Cortex of kidney (tissue), 1 donor: ENCODE measurements at places on chromosomes 13 and 19.

DNA sequence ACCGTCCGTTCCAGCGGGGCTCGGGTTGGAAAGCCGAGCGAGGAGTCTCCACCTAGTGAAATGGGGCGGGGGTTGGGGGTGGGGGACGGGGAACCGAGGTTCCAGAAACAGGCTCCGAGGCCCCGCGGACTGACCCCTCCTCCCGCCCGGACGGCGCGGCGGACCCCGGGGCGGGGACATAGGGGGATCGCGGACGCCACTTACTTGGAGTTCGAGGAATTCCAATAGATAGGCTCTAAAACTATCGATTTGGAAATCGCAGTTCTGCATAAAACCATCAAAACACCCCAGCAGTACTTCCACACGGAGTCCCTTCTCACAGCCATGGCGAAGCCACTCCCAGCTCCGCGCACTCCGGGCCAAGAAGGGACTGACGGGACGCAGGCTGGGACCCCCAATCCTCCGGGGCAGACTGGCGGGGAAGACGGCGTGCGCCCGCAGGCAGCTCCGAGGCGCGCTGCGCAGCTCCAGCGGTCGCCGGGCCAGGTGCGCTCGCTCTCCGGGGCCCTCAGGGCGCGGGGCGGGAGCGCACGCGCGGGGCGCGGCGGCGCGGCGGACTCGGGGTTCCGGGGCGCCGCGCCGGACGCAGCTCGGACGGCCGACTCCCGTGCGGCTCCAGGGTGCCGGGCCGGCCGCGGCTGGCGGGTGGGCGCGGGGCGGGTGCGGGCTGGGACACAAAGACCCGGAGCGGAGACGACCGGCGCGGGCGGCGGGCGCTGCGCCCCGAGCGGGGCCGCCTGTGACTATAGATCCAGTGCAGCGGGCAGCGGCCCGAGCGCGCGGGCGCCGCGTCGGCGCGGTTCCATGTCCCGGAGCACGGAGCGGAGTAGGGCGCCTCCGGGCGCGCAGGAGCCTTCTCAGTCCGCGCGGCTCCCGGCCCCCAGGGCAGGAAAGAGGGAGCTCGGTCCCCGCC is 567 bp downstream of the EFNB2 start:
- no peak for DNase-seq

DNA sequence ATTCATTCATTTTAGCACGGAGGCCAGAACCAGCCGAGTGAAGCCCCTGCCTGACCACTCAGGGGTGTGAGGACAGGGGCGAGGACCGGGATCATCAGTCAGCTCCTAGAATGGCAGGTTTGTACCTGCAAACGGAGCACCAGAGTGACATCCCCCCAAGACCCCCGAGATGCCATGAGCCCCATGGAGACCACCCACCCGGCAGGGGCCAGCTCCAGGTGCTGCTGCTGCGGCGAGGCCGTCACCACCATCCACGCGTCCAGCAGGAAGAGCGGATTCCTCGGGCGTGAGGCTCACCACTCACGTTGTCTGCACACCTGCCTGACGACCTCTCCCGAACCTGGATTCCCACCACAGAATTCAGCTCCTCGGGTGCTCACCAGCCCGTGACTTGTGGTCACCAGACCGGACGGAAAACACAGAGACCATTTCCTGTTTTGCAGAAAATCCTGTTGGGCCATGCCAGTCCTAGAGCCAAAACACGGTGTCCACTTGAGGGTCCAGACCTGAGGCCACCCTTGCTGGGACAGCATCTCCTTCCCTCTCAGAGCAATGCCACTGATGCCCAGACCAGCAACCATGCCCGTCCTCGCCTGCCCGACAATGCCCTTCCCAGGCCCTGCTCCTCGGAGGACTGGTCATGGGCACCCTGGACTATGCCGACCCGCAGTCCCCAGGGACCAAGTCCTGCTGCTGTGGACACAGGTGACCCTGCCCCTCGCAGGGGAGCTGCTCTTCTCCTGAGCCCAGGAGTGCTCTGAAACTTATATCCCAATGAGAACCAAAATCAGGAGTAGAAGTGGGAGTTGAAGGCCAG is 74.2 kb downstream of the RASA3 start:
- no peak for DNase-seq

GRCh38 chr13:29562786-29563438 is 32.6 kb downstream of the SLC7A1 start:
- DNase-seq, result no peak

DNA sequence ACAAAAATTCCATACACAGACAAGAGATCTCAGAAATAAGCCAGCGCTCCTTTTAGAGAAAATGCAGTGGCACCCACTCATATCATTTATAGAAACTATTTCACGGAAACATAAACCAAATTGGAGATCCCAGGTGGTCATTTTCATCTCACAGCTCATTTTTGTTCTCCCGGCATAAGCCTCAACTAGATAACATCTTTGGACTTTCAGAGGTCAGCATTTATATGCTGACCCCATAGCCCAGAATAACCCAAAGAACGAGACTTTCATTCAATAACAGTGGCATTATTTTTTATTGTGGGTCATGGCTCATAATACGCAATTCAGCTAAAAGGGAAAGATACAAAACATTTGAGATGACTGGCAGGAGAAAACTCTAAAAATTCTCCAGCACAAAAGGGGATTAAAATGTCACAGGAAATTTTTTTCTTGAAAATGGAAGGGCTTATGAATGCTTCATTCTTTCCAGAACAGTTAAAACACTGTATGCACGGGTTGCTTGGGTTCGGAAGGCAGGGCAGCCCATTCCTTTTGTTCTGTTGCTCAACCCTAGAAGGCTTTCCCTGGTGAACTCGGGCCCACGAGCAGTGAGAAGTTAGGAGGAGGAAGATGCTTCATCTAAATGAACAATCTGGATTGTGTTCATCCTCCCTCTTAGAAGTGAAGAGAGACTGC is 24.0 kb downstream of the STARD13 start:
- DNase-seq, result no peak

GRCh38 chr13:106432636-106433035 is 102.8 kb downstream of the EFNB2 start:
- no peak for DNase-seq

- no peak for DNase-seq
These were observed 8.5 kb upstream of the LMTK3 start for GRCh38 chr19:48520134-48520533.

- no peak for DNase-seq
These were observed 22.2 kb upstream of the LRP3 start for GRCh38 chr19:33171916-33172359.

GRCh38 chr13:79522583-79522982 is 41.6 kb downstream of the NDFIP2 start:
- no peak for DNase-seq

DNA sequence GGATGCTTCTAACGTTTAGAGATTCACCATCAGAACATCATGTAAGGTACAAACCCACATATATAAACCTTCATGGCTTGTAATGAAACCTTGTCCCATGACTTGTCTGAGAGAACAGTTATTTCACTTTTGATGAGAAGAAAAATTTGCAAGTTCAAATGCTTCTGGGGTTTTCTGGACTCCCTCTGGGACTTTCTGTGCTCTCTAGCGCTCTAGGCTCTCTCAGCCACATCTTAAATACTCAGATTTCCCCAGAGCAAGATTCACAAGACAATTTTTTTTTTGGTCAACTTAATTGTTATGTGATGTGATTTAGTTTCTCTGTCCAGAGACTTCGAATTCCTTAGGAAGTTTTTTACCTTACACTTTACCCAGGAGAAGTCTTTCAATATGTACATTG is 282.8 kb upstream of the EDNRB start:
- DNase-seq, result no peak

GRCh38 chr19:4758659-4759058 is 32.9 kb upstream of the FEM1A start:
- DNase-seq, result no peak

GRCh38 chr19:7970716-7971448 is 27.4 kb upstream of the TIMM44 start:
- no peak for DNase-seq

DNA sequence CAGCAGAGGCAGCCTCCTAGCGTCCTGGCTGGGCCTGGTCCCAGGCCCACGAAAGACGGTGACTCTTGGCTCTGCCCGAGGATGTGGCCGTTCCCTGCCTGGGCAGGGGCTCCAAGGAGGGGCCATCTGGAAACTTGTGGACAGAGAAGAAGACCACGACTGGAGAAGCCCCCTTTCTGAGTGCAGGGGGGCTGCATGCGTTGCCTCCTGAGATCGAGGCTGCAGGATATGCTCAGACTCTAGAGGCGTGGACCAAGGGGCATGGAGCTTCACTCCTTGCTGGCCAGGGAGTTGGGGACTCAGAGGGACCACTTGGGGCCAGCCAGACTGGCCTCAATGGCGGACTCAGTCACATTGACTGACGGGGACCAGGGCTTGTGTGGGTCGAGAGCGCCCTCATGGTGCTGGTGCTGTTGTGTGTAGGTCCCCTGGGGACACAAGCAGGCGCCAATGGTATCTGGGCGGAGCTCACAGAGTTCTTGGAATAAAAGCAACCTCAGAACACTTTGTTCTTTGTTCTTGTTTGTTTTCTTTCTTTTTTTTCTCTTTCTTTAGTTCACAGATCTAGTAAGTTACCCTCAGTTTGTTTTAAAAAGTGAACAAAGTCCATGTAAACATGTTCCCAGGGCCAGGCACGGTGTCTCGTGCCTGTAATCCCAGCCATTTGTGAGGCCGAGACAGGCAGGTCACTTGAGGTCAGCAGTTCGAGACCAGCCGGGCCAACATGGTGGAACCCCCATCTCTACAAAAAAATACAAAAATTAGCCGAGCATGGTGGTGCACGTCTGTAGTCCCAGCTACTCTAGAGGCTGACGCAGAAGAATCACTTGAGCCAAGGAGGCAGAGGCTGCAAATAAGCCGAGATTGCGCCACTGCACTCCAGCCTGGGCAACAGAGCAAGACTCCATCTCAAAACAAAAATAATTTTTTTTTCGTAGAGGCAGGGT is 10.2 kb downstream of the ANGPTL4 start:
- DNase-seq, result no peak

- no peak for DNase-seq
These were observed 258.2 kb upstream of the STARD13 start for GRCh38 chr13:33543631-33544265.

DNA sequence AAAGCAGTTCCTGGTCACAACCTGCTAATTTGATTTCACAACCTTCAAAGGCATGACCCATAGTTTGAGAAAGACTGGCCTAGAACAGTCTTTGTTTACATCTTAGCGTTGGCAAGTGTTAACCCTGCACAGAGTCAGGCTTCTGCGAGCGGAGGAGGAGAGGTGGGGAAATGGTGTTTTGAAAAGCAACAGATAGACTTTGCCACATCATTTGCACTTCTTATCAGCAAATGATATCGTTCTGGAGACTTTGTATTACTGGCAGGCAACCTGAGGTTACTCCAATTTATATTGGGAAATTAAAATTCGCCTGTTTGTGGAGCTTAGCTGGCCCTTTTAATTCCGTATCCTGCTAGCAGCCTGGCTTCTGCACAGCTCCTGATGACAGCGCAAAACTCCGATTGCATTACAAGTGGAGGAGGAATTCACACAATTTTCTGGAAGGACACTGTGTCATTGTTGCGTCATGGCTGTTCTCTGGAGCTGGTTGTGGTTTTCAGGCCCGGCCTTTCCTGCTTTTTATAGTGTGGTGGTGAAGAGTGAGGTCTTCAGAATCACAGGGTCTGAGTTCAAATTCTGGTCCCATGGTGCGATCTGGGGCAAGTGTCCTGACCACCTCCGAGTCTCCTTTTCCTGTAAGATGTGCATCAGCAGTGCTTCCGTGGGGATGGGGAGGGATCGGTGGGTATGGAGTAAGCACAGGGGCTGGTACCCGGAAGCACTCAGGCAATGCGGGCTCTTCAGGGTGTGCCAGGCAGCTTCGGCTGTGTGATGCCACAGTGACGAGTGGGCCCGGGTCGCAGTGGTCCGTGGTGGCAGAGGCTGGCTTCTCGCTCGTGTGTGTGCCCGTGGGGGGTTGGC is 49.1 kb upstream of the EHD2 start:
- DNase-seq, result no peak

GRCh38 chr13:90105276-90105675 is 1242.2 kb upstream of the MIR17HG start:
- no peak for DNase-seq

DNA sequence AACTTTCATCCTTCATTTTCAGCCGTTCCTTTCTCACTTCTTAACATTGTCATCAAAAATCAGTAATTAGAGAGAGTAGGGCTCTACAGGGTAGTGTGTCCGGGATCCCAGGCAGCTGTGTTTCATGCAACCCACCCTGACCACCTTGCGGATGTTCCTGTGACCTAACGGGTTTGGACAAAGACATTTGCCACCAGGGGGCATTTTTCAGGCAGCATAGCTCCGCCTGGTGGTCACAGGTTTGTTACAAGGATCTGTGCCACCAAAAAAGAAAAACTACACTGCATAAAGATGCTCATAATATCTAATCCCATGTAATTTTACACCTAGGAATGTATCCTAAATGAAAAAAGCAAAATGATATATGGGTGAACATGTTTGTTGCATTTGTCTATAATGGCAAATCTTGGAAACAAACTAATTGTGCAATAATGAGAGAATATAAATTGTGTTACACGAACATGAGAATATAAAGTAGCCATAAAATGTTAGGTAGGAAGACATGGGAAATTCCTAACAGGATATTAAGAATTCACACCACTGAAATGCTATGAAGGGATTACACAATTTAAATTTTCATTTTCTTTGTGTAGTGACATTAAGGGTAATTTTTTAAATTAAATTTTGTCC is 123.0 kb downstream of the SLC7A1 start:
- no peak for DNase-seq

DNA sequence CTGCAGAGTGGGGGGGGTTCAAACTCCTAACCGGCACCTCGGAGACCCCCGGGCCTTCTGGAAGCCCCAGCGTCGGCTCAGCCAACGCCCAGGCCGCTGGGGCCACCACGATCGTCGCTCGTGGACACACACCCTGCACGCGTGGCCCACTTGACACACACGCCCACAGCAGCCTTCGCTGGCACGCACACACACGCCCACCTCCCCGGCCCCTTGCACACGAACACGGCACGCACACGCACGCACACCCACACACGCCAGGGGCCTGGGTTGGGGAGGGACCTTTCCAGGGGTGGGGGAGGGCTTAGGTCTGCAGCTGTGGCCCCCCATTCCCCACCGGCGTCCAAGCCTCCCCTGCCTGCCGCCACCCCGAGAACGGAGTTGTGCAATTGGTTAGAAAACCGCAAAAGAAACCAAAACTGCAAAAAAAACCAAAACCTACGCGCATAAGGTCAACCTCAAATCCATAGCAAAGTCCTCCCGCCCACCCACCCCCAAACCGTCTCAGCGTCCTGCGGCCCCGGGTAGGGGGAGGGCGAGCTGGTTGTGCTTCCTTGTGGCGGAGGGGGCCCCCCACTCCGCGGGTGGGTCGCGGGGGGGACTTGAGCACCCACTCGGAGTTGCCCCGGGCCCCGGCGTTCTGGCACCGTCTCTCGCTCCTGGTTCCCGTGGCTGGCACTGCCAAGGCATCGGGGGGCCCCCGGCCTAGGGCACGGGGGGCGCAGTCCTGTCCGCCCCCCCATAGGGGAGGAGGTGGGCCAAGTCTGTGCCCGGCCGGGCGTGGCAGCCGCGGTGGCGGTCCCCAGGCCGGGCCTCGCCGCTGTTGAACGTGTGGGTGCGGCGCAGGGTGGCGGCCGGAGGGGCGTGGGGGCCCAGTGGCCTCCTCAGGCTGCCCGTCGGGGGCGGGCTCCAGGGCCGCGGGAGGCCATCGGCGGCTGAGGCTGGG is 3.3 kb upstream of the LRG1 start:
- no peak for DNase-seq

- no peak for DNase-seq
These were observed 95.3 kb upstream of the SLC15A1 start for GRCh38 chr13:98847780-98848179.

- no peak for DNase-seq
These were observed 7.7 kb upstream of the PROZ start for GRCh38 chr13:113150550-113151365.
